Mucosa of gallbladder (tissue), 1 donor: ENCODE measurements at places on chromosomes 4 and X. TPM values are rescaled to one million over a fixed set of nuclear protein-coding genes. Genes with fewer than 3 reads are reported as not detected.

GRCh38 chr4:137471461-137471860 lies 60.8 kb downstream of the PCDH18 start:
- no peak for DNase-seq

DNA sequence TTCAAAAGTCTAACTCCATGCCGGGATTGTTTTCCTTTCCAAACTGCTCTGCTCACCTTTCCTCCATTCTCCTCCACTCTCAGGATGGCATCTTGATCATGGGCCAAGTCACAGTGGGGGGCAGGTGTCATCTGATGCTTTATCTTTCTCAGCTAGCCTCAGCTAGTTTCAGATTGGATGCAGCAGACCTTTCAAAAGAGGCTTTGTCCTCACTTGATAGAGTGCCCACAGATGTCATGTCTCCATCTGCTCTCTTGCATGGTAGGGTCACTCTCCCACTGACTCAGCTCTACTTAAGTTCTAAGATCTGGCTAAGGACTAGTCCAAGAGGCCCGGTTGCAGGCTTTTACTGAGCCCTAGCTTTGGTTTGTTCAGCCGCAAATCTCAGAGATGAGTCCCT lies 341.8 kb upstream of the GALNT7 start:
- no peak for DNase-seq

Gene PRSS12
- 39.4 TPM for total RNA-seq

DNA sequence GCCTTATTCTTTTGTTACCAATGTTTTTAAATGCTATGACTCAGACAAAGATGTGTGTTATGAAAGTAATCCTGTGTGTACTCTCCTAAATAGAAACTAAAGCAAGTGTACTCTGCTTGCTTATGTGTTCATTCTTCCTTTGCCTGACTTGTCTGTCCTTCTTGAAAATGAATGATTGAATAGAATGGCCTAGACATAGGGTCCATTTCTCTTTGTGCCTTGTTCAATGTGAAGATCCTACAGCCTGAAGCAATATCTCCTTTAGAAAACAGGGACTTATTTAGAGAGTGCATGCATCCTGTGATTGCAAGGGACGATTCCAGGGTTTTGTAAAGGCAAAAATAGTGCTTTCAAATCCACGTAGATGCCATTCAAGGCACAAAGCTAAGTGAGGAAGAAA lies 343.6 kb upstream of the TACR3 start:
- DNase-seq, result no peak

DNA sequence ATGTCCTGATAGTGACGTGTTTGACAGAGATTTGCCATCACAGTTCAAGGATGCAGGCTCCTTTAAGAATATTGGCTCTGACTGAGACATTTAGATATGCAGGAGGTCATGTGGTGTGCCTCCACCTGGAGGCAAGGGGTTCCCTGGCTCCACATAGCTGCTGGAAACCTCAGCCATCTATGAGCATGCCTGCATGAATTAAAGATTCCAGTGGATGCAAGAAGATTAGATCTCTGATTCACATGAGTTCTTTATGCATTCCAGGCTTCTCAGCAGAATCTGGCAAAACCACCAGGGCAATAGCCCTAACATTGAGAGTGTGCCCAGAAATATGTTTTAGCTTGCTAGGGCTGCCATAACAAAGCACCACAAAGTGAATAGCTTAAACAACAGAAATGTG lies 298.5 kb upstream of the AADAT start:
- no peak for DNase-seq

DNA sequence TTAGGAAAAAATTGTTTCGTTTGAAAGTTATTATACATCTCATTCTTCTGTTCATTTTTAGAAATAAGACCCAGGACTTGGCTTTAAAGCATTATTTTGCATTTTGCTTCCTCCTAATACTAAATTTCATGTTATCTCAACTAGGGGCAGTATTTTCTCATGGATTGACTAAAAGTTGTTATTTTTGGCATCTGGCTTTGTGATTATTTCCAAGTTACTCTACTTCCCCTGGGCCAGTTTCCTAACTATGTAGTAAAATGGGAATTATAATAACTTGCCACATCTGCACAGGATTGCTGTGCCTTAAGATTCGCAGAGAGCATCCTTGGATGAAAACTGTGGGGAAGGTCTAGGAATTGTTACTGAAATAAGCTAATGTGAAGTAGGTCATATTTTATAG lies 3.0 kb downstream of the RBPJ start:
- no peak for DNase-seq

Gene ANKRD37
- 16.4 TPM for total RNA-seq

DNA sequence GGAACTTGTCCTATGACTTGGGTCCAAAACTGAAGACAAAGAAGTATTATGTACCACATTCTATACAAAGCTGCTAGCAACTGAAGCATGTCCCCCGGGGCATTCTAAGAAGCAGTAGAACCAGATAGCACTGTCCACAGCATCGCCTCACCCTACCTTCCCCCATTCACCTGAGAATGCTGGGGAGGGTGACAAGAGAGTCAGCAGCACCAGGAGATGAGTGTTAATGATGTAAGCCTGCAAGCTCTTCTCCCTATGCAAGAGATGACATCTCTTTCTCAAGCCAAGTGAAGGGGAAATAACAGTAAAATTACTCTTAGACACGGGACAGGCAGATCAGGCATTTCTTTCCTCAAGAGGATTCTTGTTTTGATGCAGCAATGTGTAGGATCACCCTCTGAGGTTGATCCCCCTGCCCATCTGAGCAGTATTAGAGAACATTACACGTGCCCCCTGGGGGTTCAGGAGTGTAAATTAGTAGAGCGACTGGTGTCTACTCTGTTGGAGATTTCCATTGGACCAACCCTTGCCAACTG lies 13.9 kb upstream of the TLR1 start:
- no peak for DNase-seq

Gene FAAH2
- total RNA-seq, result 5.1 TPM

Gene HSD17B13
- total RNA-seq, result 0.95 TPM

DNA sequence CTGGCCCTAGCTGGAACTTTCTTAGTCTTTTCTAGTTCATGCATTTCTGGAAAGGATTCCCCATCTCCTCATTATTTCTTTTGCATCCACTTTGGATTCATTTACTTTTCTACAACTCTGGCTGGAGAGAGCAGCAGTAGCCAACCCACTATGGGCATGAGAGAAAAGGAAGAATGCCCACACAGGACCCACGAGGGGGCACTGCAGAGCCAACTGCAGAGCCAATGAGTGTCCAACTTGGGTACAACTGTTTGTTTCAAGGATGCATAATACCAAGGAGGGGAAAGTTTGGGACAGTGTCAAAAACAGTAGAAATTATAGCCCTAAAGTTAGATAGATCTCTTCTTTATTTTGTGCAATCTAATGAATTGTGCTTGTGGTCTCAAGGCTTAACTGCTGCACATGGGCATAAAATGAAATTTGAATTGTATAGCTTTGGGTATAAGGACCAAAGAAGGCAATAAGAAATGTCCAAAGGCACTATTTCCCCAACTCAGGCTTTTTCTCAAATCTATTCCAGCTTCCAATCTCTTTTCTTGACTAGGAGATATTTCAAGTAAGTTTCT lies 230.6 kb downstream of the NSUN7 start:
- DNase-seq, result no peak

- DNase-seq, result no peak
Measured at GRCh38 chrX:150035531-150035930, 97.2 kb upstream of the EOLA2 start.

DNA sequence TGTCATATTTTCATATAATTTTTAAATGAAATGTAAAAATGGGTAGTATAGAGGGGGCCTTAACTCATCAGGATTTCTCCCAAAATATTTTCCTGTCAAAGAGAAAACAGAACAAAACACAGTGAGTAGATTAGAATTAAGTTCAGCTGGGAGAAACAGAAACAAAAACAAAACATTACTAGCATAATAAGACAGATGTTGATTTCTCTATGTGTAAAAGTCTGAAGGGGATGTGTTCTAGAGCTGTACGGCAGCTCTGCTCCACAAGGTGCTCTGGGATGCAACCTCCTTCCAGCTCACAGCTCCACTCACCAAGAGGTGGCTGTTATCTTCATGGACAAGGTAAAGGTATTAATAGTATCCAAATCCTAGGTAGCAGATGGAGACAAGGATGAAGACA lies 72.8 kb downstream of the ARHGEF38 start:
- DNase-seq, result no peak

Gene MXD4
- 98.4 TPM for total RNA-seq

DNA sequence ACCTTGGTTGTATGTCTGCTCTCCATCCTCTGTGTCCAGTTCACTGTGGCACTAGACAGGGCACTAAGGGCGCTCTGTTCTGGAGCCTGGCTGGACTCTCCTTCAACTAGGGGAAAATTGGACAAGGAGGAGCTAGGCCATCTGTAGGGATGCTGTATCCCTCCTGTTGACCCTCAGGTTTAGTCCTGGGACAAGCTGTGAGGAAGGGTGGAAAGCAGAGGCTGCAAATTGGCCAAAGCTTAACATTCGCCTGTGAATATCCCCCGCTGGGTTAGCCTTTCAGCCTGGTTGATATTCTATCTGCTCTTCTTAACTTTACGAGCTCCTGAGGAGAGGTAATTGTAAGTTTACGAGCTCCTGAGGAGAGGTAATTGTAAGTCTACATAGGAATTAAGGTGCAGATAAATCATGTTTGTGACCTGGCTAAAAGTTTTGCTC lies 64.4 kb upstream of the ENPEP start:
- no peak for DNase-seq

- DNase-seq, result no peak
Measured at GRCh38 chrX:38699121-38699520, 102.1 kb upstream of the MID1IP1 start.

DNA sequence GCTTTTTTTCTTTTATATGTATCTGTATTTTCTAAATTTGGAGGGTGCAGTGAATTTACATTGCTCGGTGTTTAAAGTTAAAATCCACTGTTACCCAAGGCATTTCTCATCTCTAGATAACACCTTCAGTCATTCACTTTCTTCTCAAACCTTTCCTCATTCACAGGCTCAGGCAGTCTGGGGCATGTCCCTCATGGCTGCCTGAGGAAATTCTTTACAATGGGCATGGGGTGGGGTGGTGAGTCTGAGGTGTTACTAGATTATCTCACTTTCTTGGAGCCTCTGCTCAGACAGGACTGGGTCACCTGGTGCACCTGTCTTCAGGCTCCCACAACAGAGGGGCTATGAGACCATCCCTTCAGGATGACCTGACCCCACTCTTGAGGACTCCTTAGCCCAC lies 17.4 kb downstream of the CCDC149 start:
- DNase-seq, result no peak

DNA sequence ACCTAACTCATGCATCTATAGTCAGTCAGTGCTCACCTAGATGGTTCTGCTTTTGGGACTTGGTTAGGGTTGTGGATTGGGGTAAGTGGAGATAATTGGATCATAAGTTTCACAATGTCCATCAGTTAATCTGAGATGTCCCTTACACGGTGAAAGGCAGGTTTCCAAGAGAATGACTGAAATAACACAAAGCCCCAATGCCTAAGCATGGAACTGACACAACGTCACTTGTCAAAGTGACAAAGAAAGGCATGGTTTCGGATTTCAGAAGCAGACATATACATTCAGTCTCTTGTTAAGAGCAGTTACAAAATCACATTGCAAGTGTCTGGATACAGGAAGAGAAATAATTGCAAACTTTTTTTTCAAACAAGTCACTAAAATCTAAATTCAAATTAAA lies 1456.9 kb downstream of the TECRL start:
- no peak for DNase-seq

Gene NIPAL1
- total RNA-seq, result 9.2 TPM

GRCh38 chr4:3435686-3435956 lies 6.1 kb upstream of the HGFAC start:
- DNase-seq, result no peak

DNA sequence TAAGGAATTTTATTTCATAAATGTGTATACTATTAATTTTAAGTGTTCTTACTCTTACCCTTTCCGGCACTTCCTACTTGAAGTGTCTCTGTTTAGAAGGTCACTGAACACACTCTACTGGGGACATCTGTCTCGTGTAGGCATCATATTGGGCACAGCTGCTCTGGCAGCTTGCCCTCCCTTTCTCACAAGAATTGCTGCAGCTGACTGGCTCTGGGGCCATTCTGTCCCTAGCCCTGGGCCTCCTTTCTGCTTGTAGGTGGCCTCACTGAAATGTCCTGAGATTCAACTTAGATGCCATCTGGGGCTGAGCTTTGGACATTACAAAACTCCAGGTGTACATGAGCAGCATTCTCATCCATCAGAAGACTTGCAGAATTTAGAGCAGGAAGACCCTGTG lies 49.6 kb downstream of the SMAD1 start:
- DNase-seq, result no peak

- DNase-seq, result no peak
Measured at GRCh38 chrX:124300405-124300804, 32.1 kb upstream of the TEX13D start.

GRCh38 chr4:111127841-111128240 lies 505.0 kb upstream of the PITX2 start:
- DNase-seq, result no peak

Gene EDA2R
- total RNA-seq, result 1.9 TPM

GRCh38 chr4:147528054-147528453 lies 47.2 kb downstream of the EDNRA start:
- no peak for DNase-seq

GRCh38 chr4:40890764-40891163 lies 141.0 kb downstream of the NSUN7 start:
- DNase-seq, result no peak

Gene FAM149A
- total RNA-seq, result 38.2 TPM

Gene HHIP
- total RNA-seq, result 9.5 TPM

Gene IL21
- total RNA-seq, result not detected

Gene GUCY1A1
- total RNA-seq, result 20.0 TPM

DNA sequence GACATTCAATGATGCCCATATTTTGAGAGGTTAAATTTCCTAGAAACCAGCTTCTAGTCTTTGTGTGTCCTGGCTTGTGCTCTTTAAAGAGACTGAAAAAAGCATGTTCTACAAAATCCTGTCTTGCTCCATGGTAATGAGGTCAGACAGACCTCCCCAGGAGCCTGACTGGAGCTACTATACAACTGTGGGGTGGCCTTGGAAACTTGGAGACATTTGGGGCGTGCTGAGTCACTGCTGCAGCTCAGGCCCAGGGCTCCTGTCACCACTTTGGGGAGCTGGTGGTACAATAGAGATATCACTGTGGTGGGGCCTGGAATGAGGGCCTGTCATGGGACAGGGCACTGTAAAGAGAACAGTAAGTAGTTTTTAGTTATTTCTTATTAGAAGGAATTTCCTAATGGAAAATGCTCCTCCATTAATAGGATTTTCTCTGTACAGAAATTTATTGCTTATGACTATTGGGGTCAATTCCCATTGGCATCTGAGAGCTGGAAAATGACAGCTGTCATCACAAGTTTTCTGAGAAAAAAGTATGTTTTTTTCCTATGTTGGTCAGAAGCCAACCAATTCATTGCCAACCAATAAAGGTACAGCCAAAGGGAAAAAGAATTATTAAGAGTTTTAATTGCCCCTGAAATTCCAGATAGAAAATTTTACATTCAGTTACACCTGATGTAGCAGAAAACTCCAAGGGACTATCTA lies 207.4 kb upstream of the JADE1 start:
- no peak for DNase-seq

GRCh38 chrX:71515038-71515396 lies 17.9 kb upstream of the OGT start:
- no peak for DNase-seq

DNA sequence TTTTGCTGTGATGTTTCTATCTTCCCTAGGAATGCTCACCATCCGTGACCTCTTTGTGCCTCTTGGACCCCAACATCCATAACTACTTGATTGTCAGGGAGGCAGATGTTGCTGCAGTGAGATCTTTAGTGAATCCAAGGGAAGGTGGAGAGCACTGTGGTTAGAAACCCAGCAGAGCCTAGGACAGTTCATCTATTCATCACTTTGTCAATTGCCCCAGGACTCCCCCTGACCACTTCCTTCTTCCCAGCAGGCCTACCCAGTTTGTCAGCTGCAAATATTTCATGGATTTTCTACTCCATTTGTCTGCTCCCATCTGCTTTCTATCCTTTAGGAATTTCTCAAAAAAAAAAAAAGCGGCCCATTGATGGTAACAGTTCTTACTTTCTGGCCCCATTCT lies 942.8 kb downstream of the PCDH7 start:
- DNase-seq, result no peak
